ENCODE measurements at places on chromosomes 2 and 18.

GRCh38 chr2:31082002-31082401 is 56.2 kb downstream of the GALNT14 start:
- DNase-seq: no peak

DNA sequence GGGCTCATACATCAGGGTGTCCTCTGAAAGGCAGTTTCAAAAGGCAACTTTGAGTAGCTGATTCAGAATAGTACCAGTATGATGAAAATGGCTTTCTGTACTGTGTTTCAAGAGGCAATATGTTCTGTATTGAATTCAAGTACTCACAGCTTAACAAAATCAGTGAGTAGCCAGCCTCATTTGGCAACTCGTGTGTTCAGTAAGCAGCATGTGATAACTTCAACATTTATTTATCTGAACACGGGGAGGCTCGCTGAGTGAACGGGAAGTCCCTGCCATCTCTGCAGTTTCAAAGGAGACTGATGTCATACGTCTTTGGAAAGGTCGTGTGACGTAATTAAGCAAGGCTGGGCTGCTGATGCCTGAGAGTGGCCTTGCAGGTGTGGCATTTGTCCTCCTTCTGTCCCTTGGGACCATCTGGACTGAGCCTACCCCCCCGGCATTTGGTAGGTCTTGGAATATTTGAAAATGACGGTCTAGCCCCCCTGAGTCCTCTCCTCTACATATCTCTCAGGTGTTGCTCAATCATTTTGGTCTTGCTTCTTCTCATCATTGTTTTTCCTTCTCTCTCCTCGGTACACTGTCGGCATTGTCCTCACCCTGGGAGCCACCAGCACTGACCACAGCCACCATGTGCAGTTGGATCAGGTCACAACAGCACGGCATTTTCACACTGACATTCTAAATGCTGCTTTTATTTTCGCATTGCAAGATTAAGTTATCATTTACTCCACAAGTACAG is 62.8 kb downstream of the SMIM21 start:
- no peak for DNase-seq

GRCh38 chr2:201502713-201503112 is 51.2 kb downstream of the STRADB start:
- DNase-seq: no peak

DNA sequence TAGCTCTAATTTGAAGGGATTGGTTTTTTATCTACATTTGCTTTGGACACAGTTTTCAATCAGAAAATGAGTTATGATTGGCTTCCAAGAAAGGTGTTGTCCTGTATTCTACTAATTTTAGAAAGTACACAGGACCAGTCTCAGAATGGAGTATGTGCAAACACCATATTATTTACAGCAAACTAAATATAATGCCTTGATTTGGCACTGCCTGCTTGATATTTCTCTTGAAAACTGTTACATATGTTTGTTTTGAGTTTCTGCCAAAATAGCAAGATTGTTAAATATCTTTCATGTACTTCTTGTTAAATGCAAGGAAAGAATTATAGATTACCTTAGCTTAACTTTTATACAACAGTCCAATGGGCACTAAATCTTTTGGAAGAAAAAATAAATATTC is 694.9 kb downstream of the KCNJ3 start:
- DNase-seq: no peak

DNA sequence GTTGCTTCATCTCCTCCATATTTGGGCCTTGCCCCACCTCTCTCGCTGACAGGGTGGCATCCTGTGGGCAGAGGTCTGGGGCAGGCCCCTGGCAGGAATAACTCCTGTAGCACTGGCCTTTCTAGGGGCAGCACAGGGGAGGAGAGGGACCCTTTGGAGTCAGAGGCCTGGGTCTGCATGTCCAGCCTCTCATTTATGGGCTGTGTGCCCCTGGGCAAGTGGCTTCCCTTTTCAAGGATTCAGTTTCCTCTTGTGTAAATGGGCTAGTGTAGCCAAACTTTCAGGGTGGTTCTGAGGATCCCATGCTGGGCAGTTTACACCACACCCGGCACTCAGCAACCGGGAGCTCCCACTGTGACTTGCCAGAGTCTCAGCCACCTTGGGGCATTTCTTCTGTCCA is 23.4 kb downstream of the ADRA2B start:
- DNase-seq: no peak

- DNase-seq: no peak
Observed at GRCh38 chr2:36756438-36756837, 59.9 kb downstream of the VIT start.

- DNase-seq: no peak
Observed at GRCh38 chr2:2750867-2751714, 420.0 kb upstream of the MYT1L start.

GRCh38 chr18:500632-501405 is at the start of gene COLEC12:
TSS of gene COLEC12 (minus strand) at chr18:500701. CDS start at chr18:500514, 187 bp downstream.
- DNase-seq: peak; percentile 52

DNA sequence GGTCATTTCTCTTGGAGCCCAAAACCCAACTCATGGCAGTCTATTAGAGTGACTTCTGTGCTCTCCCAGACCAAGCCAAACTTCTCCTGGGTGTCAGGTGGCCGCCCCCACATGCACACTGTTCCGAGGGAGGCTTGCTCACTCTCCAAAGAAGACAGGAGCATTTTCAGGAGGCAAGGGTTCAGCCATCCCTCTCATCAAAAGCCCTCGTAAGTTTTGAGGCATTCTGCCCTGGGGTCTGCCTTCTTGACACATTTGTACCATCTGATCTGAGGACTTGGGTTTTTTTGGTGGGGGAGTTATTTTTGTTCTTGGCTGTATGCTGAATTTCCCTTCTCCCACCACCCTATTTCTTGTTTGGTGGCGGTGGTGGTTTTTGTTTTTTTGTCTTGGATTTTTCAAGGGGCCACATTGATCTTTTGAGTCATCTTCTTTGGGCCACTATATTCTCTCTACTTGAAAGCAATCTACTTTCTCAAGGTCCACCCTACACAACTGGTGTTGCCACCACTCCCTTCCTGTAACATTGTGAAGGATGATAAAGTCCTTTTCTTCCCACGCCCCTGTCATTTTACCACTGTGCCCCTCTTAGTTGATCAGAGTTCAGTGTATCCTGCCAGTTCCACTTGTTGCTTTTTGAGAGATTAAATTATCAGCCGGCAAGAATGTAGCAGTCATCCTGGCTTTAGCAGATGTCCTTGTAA is 255.8 kb downstream of the CYP26B1 start:
- no peak for DNase-seq

GRCh38 chr2:125554956-125555355 is 1101.0 kb upstream of the GYPC start:
- no peak for DNase-seq

- no peak for DNase-seq
Observed at GRCh38 chr2:107721178-107721577, 105.5 kb upstream of the RGPD4 start.

- DNase-seq: no peak
Observed at GRCh38 chr18:58338141-58338540, 290.8 kb downstream of the ALPK2 start.

DNA sequence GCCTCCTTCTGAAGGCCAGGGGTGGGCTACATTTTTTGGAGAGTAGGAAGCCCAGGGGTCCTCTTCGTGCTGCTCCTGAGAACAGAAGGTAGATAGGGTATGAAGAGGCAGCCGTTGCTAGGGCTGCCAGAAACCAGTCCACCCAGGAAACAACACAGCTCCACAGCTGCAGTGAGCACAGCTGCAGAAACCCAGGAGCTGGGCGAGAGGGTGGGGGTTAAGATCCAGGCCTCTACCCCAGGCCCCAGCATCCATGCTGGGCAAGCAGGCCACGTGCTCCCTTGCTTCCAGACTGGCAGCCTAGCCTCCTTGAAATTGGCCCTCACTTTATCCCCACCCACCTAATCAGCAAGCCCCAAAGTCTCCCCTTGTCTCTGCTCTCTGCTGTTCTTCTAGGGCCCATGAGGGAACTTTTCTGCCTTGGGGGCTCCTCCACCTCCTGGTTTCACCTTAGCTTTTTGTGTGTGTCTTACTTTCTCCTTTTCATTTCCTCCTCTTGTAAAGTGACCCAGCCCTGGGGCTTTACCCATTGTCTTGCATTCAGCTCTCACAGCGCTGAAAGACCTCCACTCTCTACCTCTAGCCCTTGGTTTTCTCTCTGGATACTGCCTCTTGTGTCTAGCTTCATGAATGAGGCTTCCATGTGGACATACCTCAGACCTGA is 30.7 kb downstream of the STON1 start:
- no peak for DNase-seq

GRCh38 chr2:240567872-240568677 is at the start of gene RNPEPL1:
TSS of gene RNPEPL1 (plus strand) at chr2:240568484. CDS start at chr2:240568587, 103 bp downstream.
- peak; percentile 55 for DNase-seq

DNA sequence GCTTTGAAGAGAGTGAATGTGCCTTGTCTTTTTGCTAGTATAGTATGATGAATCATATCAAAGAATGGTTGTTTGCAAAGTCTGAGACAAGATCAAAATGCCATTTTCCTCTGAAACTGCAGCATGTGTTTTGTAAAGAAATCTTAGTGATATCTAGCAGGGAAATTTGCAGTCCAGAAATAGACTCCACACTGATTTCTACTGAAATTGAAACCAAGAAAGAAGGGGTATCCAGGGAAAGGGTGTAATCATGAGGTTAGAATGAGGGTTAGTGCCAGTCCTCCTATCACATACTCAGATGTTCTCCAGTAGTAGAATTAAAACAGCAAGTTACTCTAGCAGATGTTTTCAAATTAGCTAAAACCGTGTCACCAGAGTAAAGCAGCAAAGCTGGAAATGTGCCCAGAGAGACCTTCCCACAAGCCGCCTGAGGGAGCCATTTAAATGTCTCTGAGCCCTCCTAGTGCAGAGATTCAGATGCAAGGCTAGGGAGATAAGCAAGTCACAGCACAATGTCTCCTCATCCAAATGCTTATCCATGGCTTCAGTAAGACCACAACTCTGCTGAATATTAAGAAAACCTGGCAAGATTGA is 4.9 kb downstream of the DLGAP1 start:
- DNase-seq: no peak

DNA sequence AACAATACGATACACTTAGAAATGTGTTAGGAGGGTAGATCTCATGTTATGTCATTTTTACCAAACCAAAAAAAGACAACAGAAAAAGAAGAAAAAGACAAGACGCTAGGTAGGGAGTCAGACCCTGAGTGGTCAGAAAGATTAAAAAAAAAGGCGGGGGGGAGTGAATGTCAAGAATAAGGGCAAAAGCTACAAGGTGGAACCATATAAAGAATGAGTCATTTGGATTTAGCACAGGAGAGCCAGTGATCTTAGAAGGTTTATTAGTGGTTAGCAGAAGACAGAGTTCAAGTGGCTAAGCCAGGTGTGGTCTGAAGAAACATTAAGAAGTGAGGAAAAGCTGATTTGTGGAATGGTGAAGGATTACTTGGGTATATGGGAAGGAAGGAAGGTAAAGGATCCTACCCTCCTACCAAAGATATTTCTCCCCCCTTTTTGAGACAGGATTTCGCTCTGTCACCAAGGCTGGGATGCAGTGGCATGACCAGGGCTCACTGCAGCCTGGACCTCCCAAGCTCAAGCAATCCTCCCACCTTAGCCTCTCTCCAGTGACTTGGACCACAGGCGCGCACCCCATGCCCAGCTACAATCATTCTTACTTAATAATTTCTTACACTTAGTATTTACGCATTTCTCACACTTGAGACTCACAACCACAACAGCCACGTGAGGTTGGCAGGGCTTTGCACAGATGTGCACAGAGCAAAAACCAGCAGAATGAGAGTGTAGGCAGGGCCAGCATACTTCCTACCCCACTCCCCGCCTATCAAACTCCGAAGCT is 2.6 kb downstream of the DSC2 start:
- DNase-seq: no peak

DNA sequence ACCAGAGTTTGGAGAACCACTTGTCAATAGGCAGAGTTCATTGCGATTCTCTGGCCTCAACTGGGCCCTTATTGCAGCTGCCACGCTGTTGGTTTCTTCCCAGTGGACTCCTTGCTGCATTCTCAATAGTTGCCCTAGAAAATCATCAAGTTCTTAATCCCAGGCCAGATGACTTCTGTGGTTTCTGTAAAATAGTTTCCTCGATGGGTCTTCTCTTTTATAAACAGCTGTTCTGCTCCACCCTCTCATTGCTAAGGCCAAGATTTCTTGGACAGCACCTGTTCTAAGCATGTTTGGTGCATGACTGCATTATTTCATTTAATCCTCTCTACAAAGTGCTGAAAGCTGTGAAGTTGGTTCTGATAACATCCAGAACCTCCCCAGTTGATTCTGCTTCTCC is 131.0 kb downstream of the BCL2L11 start:
- no peak for DNase-seq

DNA sequence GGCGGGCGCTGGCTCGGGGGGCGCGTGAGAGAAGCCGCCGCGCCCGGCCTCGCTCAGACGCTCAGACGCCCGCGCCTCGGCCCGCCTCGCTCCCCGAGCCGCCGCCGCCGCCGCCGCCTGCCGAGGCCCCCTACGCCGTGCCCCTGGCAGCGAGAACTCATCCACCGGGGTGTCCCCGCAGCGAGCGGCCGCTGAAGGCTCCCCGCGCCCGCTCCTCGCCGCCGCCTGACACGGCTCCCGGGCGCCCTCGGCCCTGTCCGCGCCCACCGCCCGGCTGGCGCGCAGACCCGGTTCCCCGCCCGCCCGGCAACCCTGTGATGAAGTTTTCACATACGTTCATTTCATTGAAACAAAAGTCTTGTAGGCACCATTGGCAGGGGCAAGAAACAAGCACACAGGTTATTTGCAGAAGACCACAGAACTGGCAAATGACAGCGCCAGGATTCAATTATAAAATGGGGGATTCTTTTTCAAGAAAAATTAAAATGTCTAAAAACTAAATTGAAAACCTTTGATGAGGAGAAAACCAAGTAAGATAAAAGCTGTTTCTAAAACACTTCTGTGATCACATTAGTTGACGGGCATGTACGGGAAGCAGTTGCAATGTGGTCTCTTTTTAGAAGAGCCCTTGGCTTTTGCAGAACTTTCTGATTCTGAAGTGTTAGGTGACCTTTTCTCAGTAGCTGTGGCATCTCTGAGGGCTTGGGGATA is 50.5 kb upstream of the TUBA3D start:
- no peak for DNase-seq

DNA sequence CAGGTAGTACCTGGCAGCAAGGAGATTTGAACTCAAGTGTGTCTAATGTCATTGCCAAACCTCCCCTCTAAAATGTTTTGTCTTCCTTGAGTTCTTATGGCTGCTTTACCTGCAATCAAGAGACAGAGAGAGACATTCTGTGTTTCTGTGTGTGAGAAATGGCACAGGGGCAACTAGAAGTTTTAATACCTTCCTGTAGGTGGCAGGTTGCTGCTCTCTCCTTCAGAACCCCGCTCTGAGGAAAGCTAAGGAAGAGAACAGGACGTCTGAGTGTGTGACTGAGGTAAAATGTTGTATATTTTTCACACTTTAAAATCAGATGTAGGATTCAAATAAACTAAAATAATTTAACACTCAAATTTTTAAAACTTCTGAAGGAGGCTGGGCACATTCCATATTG is 19.2 kb downstream of the DTNA start:
- DNase-seq: peak; percentile 59

DNA sequence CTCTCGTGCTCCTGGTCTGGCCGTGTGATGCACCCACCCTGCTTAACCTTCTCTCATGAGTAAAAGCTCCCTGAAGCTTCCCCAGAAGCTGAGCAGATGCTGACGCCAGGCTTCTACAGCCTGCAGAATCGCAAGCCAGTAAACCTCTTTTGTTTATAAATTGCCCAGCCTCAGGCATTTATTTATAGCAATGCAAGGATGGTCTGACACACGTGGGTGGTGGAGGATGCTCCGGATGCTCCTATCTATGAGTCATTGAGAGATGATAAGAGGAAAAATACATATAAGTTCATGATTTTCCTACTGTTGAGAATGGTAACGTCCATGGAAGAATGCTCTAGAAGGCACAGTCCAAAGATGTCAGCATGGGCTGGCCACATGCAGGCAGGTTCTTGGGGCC is 8.6 kb upstream of the ST6GAL2 start:
- DNase-seq: no peak

All from ELR (cell line).